ENCODE measurements at places on chromosomes 4 and X.

GRCh38 chr4:181911420-181911819 lies 331.8 kb upstream of the TENM3 start:
- no peak for DNase-seq

GRCh38 chr4:132316738-132317137 lies 832.4 kb upstream of the PCDH10 start:
- no peak for DNase-seq

DNA sequence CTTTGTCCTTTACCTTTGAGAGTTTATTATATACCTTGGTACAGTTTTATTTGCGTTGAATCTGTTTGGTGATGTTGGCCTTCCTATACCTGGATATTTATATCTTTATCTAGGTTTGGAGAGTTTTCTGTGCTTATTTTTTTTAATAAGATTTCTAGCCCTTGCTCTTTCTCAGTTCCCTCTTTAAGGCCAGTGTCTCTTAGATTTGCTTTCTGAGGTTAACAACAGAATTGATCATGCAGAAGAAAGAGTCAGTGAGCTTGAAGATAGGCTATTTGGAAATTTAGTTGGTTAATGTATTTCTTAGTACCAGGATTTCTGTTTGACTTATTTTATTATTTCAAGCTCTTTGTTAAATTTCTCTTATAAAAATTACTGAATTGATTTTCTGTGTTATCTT lies 12.7 kb upstream of the TAF7L start:
- DNase-seq, result no peak

DNA sequence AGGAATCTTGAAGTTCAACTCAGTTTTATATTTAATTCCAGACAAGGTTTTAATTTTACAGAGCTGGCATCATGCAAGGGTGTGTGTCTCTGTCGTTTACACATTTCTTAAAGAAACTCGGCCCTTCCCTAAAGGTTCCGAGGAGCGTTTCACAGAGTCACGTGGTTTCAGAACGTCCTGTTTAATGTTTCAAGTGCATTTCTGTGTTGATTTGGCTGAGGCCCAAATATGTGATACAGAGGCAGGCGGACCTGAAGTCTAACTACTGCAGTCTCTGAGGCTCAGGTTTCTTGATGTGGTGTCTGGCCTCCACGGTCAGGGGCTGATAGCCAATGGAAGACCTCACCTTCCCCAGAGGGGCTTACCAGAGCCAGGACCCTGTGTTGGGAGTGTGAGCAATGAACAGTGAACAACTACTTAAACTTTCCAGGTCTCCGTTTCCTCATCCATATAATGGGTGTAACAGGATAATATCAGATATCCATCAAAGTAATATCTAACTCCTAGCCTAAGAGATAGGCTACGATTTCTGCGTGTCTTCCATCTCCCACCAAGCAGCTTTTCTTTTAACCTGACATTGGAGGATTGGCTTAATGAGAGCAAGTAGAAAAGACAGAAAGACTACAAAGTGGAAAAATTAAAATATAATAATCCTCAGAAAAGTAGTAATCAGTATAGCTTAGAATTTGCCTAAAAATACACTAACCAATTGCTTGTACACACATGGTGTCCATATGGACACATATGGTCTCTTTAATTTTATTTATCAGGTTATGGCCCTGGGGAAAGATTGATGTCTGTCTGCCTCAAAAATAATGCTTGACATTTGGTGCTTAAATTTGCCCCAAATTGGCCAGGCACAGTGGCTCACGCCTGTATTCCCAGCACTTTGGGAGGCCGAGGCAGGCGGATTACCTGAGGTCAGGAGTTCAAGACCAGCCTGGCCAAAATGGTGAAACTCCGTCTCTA lies 50.0 kb upstream of the TRIM2 start:
- no peak for DNase-seq

DNA sequence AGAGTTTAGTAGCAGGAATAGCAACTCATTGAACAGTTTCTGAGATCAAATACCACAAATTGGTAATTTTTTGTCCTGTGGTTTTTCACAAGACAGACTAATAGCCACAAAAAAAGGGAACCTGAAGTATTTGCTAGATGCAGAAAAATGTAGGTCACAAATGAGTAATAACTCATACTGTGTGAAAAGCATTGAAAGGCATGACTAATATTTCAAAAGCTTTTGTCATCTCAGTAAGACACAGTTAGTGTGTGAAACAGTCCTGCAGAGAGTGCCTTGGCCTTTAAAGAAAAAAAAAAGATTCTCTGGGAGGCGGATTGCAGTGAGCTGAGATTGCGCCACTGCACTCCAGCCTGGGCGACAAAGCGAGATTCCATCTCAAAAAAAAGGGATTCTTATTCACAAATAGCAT lies 31.4 kb upstream of the SLC25A31 start:
- no peak for DNase-seq
